ENCODE measurements at places on chromosomes 6 and 20.

- DNase-seq = no peak
Observed at GRCh38 chr6:142174703-142175102, 27.6 kb downstream of the VTA1 start.

GRCh38 chr6:8389036-8389818 is 46.1 kb downstream of the SLC35B3 start:
- DNase-seq = no peak

- no peak for DNase-seq
Observed at GRCh38 chr6:37454420-37455140, 21.6 kb downstream of the CMTR1 start.

DNA sequence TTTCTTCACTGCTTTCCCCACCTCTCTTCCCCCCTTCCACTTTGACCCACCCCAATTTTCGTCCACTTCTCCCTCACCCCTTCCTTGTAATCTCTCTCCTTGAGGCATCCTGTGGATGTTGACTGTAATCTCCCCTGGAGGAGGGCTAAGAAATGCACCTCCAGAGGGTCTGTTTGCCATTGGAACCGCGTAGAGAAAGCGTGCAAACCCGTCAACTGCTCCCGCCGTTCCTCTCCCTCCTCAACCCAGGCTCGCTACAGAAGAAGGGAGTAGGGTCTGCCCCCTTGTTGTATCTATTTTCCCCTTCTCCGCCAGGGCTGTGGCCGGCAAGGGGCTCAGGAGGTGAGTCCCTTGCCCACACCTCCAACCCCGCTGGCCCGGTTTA is 502 bp upstream of the HTR1E start:
- no peak for DNase-seq

- no peak for DNase-seq
Observed at GRCh38 chr6:130908958-130909357, 81.8 kb downstream of the SMLR1 start.

DNA sequence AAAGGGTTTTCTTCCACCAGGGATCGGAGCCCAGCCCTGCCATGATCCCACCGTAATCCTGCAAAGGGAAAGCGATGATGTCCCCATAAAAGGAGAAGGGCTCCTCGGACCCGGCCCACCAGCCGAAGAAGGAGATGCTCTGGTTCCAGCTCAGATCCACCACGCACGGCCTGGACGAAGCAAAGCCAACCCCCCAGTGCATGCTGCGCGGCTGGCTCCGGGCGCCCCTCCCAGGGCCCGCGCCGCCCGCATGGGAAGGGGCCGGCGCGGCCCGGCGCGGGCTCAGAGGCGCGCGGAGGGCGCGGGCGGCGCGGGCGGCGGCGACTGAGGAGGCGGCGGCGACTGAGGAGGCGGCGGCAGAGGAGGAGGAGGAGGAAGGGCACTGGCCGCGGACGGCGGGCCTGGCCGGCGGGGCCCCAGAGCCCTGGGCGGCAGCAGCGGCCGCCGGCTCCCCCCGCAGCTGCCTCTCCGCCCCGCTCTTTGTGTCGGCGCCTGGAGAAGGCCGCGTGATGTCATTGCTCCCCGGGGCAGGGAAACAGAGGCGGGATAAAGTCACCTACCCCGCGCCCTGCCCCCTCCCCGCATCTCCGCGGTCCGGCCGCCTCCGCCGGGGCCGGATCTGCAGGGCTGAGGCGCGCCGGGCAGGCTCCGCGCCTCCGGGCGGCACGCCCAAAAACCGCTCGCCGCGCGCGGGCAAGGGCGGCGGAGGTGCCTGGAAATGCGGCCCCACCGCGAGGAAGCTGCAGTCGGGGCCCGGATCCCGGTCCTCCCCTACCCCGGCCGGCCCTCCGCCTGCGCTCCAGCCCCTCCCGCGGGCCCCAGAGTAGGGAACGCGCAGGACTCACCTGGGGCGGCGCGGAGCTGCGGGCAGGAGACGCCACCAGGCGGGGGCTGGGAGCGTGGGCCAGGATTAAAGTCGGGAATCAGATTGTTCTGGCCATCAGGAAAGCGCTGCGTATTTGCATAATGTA is at the start of gene FAXC:
FAXC (minus strand) TSS at position 504 of the 971 bp plus-strand sequence; CDS start at position 202, 302 bp downstream.
- no peak for DNase-seq

Measured in stimulated activated CD8-positive, alpha-beta memory T cell treated with anti-CD3 and anti-CD28 coated beads, Interleukin-2, amount 100 ng/mL, for 1 hour (primary cell).